ENCODE measurements at places on chromosomes 7 and 10.
A peak's percentile ranks its signal among the peaks of the same experiment; 100 is the strongest.

GRCh38 chr10:48941427-48942075, 1.9 kb upstream of the LRRC18 start:
- no peak for ATAC-seq

GRCh38 chr10:10804061-10804460, 213.6 kb upstream of the CELF2 start:
- ATAC-seq, result no peak

DNA sequence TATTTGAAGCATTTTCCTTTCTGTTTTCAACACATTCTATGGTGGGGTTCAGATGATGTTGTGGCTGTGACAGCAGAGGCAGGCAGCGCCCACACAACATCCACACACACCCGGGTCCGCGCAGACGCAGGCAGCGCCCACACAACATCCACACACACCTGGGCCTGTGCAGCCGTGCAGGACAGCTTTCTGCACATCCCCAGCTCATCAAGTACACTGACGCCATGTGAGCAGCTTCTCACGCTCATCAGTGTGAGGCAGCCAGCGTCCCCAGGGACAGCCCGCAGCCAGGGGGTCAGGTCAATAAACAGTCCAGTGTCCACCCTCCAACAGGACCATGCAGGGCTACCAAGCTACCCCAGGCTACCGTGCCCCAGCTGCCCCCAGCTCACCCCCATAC, 272.8 kb upstream of the TCERG1L start:
- no peak for ATAC-seq

DNA sequence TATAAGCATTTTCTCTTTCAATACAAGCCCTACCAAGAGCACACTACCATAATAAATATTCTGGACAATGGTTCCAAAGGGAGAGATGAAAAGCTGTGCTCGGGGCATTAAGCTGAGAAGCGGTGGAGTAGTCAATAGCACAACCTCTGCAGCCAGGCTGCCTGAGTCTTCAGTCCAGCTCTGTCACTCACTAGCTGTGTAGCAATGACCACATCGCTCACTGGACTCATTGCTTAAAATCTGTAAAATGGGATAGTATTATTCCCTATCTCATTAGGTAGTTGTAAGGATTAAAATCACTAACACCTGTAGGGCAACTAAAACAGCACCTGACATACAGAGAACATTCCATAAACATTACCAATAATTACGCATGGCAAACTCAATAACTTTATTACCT, 199.9 kb upstream of the KLF14 start:
- no peak for ATAC-seq

- no peak for ATAC-seq
These were observed 42.2 kb downstream of the POLL start for GRCh38 chr10:101545898-101546297.

DNA sequence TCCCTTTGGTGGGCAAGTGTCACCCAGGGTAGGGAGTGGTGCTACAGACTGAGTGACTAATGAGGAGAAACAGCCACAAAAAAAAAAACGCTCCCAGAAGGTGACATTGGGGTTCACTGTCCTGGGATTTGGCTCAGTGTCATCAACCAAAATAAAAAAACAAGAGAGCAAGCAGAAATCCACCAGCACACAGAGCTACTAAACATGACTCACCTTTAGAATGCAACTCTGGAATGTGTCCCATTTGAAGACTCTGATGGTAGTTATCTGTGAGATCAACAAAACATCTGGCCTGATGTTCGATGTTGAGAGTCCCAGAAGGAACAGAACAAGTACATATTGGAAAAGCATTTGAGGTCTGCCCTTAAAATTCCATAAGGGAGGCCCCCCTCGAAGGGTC, 200.3 kb upstream of the LYZL2 start:
- no peak for ATAC-seq

DNA sequence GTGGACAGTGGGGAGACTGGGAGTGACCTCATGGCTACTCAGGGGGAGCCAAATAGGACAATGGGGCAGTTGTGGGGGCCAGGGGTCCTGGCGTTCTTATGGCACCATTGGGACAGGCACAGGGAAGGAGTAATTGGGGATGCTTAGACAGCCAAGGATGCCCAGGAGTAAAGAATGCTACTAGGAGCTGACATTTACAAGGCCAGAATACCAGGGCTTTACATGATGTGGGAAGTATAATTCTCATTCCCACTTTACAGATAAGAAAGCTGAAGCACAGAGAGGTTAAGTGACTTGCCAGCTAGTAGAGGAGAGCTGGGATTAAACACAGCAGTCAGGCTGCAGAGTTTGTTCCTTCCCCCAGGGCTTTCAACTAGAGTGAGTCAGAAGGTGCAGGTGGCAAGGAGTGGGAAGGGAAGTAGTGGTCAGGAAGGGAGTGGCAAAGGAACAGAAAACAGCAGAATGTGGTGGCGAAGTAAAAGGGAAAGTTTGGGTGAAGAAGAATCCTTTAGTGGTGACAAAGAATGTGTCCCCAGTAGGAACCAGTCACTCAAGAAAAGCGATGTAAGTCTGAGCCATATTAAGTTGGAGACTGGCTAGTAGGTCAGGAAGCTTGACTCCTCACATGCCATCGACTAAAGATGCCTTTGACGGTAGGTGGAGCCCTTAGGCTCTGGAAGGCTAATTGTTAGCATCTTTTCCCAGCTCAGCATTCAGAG, 32.8 kb downstream of the CPVL start:
- peak; percentile 69 for ATAC-seq

- ATAC-seq, result no peak
These were observed 113.3 kb downstream of the ARHGAP22 start for GRCh38 chr10:48491392-48492139.

GRCh38 chr10:118961436-118961835, 68.1 kb upstream of the NANOS1 start:
- ATAC-seq, result no peak

GRCh38 chr10:2760736-2761135, 306.6 kb upstream of the PFKP start:
- ATAC-seq, result no peak

DNA sequence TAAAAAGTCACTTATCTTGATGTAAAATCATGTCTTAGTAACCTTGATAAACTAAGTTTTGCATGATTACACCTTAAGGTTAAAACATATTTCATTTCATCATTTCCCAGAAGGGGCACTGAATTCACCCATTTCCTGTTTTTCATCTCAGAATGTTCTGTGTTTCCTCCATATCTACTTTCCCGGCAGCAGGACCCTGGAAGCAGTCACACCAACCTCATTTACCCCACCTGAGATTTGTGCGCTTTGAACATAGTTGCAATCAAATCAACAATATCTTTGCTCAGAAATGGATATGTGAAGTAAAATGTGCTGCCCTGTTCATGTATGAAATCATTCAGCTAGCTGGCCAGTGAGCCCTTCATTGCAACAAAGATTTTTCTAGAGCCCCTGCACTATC, 46.8 kb downstream of the IKZF1 start:
- ATAC-seq, result no peak

- ATAC-seq, result no peak
These were observed 217.5 kb downstream of the POLR1F start for GRCh38 chr7:19491371-19491770.

DNA sequence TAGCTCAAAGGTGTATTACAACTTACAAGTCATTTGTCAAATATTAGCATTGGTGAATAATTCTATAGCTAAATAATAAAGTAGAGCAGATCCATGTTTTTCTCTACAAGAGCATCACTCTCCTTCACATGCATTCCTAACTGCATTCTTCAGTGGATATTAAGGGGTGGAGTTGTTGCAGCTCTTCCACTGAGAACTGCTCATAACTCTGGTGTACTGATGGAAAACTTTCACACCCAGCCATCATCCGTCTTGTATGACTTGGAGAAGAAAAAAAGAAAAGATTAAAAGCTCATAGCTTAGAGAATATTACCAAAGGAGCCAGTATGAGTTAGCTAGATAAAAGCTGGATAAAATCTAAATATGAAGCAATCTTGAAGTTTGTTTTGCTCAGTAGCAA, 10.2 kb upstream of the FAM13C start:
- no peak for ATAC-seq

GRCh38 chr10:58319599-58319998, 15.2 kb upstream of the UBE2D1 start:
- no peak for ATAC-seq

DNA sequence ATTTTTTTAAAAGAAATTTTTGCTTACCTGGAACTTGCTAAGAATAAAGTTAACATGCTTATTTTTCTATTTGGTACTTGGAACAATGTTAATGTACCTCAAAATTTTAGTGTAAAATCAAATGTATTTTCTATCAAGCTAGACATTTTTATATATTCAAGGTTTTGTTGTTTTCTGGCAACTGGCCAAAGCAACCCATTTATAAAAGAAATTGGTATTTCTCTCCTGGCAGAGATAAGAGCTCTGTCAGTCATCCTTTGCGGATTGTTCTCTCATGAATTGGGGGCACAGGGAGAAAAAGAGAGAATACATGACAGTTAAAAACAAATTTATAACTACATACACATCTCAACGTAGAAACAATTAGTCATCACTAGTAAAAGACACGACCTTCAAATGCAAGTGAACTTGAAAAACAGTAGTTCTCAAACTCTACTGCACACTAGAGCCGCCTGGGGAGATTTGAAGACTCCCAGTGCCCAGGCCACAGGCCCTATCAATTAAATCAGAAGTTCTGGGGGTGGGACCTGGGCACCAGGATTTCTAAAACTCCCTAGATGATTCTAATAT, 152.4 kb upstream of the LAMB4 start:
- ATAC-seq, result no peak

GRCh38 chr10:2020836-2021235, 283.5 kb upstream of the ADARB2 start:
- no peak for ATAC-seq

GRCh38 chr7:43141091-43141490, 28.6 kb downstream of the HECW1 start:
- no peak for ATAC-seq

- ATAC-seq, result no peak
These were observed 713 bp downstream of the IMMP2L start for GRCh38 chr7:111561654-111561903.

DNA sequence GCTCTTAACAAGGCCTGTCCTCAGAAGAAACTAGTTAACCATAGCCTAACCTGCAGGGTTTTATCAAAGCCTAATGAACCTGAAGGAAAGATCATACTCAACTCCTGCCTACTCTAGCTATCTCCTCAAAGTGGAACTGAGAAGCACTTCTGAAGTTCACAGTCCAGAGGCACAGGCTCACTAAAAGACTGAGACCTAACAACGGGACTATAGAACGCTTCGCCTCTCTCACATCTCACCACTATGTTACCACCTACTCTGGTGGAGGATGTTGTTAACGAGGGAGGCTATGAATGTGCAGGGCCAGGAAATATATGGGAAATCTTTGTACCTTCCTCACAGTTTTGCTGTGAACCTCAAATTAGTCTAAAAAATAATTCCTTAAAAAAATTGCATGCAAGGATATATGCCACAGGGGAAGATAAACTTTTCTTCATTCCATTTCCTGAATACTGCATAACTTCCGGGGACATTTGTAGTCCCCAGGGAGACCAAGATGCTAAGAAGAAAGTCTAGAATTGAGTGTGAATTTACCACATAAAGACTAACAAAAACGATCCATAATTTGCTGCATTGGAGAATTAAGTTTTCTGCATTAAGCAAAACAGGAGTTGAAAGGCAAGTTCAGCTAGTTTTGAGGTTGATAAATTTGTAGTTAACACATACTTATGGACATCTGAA, 21.6 kb downstream of the LIPJ start:
- no peak for ATAC-seq

- ATAC-seq, result no peak
These were observed 160.8 kb upstream of the WNT16 start for GRCh38 chr7:121167971-121168370.
